HTR-8/SVneo (cell line): ENCODE measurements at places on chromosomes 11 and 22.
A peak's percentile ranks its signal among the peaks of the same experiment; 100 is the strongest.

DNA sequence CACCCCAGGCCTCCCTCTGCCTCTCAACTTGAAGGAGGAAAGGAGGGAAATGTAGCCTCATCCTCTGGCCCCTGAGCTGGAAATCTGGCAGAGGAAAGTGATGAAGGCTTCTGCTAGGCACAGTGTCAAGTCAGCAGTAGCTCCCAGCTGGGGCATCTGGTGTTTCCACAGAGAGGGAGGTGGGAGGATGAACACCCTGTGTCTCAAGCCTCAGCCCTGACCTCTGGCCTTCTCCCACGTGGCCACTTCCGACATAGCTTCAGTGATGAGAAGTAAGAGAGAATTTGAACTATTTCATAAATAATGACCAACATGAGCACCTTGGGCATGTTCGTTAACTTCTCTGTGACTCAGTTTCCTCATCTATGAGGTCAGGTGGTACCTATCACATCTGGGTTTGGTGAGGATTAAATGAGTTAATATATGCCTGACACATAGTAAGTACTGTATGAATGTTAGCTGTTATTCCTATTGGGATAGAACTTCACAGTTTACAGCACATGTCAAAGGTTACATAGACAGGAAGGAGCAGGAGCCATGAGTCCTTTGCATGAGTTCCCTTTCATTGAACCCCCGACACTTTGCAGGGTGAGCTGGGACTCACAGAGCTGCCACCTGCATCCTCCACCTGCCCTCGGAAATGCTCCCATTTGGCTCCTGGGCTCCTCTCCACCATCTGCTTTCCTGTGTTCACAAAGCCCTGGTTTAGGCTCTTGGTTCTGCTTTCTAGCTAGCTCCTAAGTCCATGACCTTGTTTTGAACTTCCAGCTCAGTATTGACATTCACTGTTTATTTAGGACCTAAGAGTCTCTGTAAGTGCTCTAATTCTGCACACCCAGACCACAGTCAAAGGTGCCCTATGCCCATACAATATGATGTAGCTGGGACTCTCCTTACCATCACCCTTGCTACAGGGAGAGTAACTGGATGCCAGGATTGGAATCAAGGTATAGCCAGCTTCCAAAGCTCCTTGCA lies 61.7 kb downstream of the CSNK2A3 start:
- no peak for DNase-seq

GRCh38 chr22:26534171-26534855 lies 22.0 kb upstream of the TFIP11 start:
- no peak for DNase-seq

DNA sequence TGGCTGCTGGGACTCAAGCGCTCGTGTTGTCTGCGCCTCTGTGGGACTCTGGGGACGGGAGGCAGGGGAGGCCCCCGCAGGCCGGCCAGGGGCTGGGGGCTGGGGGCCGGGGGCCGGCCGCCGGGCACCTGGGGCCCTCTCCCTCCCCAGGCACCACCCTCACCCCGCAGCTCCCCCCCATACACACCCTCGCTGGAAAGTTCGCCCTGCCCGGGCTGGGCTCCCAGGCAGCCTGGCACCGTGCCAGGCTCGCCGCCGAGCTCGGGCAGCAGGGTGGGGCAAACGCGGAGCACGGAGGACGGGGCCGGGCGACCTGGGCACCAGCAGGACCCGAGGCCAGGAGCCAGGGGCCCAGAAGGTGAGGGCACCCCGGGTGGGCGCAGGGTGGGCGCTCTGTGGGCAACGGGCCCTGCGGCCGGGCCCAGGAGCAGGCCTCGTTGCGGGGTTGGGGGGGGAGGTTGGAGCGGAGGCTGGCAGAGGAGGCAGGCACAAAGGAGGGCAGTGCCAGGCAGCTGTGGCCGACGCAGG lies 76.7 kb upstream of the WNT7B start:
- DNase-seq, result no peak

DNA sequence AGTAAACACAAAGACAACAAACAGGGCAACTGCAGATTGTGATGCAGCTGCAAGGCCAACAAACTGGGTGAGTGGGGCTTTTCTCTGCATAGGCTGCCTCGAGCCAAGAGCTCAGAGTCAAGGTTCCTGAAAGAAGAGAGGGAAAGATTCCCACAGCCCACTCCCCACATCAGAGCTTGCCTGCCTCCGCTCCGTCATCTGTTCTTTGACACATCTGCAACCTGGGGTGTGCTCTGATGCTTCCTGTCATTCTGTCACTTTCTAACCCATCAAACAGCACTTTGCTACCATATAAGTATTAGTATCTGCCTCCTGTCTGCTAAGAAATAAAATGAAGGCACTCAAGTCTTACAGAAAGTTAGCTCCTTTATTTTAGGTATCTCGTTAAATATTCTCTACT lies 46.9 kb downstream of the C22orf31 start:
- DNase-seq, result no peak

- DNase-seq, result no peak
Observed at GRCh38 chr22:24224468-24224867, 20.4 kb downstream of the GGT5 start.

- DNase-seq, result peak; percentile 85
Observed at GRCh38 chr11:102733232-102733875, 8.6 kb upstream of the MMP8 start.

GRCh38 chr22:41504397-41504796 lies 35.5 kb downstream of the ACO2 start:
- DNase-seq, result no peak

DNA sequence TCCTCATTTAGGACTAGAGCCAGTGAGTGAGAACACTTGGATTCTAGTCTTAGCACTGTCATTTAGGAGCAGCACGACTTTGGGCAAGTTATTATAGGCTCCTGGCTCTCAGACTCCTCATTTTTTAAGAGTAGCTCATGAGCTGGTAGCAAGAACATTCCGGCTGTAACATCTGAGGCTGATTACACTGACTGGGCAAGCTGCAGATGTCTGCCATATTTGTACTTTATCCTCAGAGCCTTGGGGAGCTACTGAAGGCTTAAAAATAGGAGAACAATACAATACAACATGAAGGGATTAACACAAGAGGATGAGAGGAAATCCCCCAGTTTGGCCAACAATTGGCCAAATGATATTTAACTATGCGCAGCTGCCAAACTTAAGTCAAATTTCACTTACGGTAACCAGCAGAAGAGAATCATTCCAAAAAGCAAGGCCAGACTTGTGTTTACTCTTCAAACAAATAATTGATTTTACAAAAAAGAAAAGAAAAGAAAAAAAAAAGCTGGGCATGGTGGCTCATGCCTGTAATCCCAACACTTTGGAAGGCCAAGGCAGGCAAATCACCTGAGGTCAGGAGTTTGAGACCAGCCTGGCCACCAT lies 113.1 kb upstream of the ARHGAP42 start:
- no peak for DNase-seq

- DNase-seq, result no peak
Observed at GRCh38 chr11:116404462-116404798, 368.4 kb downstream of the BUD13 start.

DNA sequence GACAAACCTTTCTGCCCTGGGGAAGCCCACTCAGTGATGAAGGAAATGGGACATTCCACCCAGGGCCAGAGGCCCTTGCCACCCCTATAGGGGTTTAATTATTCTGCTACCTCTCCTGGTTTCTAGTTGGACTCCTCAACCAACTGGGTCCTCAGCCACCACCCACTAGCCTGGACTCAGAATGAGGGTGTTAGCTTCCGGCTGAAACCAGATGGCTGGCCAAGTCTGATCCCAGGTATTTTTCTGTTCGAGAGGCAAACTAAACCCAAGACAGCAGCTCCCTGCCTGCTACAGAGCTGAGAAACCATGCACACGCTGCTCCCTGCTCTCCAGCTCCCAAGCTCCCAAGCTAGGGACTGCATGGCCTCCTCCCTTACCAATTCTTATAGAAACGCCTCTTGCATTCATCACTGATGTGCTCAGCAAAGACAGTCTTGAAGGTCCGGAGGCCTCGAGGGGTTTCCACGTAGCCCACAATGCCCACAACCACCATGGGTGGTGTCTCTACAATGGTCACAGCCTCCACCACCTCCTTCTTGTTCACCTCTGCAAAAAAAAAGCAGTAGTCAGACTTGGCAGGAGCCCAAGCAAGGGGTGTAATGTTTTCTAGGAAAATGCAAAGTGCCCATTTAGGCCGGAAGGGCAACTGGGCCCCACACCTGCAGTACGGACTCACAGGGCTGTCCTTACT lies 2.2 kb downstream of the RPL3 start:
- no peak for DNase-seq

- DNase-seq, result no peak
Observed at GRCh38 chr22:48566741-48567140, 1260.9 kb downstream of the BRD1 start.

DNA sequence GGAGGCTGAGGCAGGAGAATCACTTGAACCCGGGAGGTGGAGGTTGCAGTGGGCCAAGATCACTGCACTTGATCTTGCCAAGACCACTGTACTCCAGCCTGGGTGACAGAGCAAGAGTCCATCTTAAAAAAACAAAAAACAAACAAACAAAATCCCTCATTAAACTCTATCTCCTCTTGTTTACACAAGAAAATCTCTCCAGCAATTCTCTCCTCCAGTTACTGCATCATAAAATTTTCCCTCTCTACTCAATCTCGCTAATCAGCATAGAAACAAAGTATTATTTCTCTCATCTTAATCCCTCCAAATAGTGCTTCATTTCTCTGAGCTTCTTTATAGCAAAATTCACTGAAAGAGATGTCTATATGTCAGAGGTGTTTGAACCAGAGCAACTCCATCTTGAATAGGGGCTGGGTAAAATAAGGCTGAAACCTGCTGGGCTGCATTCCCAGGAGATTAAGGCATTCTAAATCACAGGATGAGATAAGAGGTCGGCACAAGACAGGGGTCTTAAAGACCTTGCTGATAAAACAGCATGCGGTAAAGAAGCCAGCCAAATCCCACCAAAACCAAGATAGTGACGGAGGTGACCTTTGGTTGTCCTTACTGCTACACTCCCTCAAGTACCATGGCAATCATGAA lies 19.8 kb downstream of the MTMR2 start:
- DNase-seq, result no peak

DNA sequence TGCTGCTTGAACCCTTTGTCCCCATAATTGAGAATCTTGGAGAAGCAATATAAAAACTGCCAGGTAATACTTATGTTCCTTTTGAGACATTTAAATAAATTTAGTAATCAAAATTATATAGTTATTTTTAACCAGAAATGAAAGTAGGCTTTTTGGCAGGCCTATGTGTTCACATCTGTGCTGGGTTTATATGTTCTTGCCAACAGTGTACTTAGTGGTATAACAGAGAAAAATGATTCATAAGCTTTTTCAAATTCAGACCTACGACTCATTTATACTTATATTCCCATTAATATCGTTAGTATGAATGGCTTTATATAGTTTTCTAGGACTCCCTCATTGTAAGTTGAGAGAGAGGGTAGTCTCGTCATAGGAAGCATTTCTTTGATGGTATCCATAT lies 79.0 kb downstream of the DDX10 start:
- DNase-seq, result no peak

DNA sequence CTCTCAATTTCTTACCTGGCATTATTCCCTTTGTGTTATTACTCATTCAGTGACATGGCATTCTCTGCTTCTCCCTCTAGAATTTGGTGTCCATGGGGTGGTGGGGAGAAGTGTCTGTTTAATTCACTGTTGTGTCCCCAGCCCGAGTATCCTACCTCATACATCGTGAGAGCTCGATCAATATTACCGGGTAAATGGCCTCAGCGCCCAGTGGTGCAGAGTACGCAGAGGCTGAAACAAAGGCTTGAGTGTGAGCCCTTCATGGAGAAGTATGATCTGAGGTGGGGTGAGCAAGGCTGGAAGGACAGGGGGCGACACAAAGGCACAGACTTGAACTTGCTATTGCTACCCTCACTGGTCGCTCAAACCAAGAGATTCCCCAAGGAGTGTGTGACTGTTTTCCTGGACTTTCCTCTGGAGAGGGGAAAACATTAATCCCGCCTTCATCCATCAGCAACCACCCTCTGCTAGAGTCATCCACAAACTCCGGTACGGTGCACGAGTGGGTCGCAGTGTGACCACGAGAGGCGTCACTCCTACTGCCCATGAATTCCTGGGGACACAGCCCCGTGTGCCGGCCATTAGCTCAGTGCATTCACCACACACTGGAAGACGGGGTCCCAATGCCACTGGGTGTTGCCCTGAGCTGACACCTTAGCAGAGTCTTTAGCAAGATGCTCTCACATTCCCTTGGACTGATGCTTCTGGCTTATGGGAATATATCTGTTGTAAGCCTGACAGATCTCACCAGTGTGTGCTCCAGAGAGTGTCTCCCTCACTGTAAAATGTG lies 35.0 kb upstream of the CCND1 start:
- DNase-seq, result no peak

- DNase-seq, result peak; percentile 65
Observed at GRCh38 chr11:14357881-14358728, 878 bp downstream of the RRAS2 start.

- no peak for DNase-seq
Observed at GRCh38 chr11:2522631-2523255, 77.9 kb downstream of the KCNQ1 start.

GRCh38 chr22:50049299-50050195 lies 8.6 kb downstream of the TTLL8 start:
- no peak for DNase-seq

- DNase-seq, result no peak
Observed at GRCh38 chr11:120928627-120929026, 95.3 kb upstream of the TBCEL start.

GRCh38 chr11:75839851-75840250 lies 24.8 kb downstream of the UVRAG start:
- no peak for DNase-seq

GRCh38 chr22:50483106-50483505 lies 1.8 kb downstream of the ADM2 start:
- no peak for DNase-seq

DNA sequence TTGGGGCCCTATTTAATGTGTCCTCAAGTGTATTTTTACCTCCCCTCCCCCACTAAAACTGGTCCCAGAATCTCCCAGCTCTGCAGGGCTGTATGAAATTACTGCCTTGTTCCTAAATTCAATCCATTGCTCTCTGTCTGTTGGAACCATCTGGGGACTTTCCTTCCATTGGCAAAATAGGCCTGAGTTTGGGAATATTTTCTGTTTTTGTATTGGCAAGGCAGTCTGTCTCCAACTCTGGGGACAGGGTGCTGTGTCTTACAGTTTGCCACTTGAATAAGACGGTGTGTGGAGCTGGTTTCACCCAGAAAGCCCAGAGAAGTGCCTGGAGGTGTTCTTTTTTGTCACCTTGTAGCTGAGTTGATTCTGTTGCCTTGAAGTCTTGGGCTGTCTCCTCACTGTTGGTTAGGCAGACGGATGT lies 1.3 kb downstream of the PACS1 start:
- DNase-seq, result no peak

- DNase-seq, result peak; percentile 41
Observed at GRCh38 chr22:31556627-31557203, 60.4 kb downstream of the SFI1 start.

DNA sequence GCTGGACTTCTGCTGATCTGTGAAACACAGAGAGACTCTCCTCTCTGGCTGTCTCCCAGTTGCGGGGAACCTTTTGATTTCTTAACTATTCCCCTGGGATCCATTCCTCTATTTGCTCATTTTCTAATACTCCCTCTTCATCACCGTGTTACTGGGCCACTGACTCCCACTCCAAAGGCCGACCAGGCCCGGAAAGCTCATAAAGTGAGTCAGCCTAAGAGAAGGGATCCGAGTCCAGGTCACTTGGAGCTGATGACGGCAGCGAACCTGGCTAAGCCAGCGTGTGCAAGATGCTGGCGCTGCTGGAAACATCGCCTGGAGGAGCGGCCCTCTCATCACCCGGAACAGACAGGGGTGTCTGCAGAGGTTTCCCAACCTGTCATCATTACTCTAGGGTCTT lies 112.8 kb downstream of the FBXO7 start:
- DNase-seq, result no peak
